ENCODE measurements at places on chromosomes 7 and 10.
A peak's percentile ranks its signal among the peaks of the same experiment; 100 is the strongest.

DNA sequence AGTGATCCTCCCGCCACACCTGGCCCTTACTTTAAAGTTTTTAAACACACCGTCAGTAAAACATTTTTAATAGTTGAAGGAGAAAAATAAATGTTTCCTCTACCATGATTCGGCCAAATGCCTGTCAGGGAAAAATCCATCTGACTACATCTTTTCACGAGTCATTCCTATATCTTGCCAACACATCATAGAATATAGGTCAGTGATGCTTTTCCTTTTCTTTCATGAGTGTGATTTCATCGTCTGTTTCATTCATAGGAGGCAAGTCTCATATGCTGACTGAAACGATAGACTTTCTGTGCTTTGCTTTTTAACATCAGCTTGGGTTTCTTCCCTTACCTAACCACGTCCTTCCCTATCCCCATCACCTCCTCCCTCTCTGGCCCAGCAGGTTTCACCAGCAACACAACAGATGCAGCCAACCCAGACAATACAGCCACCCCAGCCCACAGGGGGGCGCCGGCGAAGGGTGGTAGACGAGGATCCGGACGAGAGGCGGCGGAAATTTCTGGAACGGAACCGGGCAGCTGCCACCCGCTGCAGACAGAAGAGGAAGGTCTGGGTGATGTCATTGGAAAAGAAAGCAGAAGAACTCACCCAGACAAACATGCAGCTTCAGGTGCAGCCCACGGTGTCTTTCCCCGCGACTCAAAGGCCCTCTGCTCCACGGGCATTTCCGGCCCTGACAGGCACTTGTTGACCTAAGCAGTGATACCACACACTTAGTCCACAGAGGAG lies 149.2 kb downstream of the TRIL start:
- peak; percentile 35 for DNase-seq

DNA sequence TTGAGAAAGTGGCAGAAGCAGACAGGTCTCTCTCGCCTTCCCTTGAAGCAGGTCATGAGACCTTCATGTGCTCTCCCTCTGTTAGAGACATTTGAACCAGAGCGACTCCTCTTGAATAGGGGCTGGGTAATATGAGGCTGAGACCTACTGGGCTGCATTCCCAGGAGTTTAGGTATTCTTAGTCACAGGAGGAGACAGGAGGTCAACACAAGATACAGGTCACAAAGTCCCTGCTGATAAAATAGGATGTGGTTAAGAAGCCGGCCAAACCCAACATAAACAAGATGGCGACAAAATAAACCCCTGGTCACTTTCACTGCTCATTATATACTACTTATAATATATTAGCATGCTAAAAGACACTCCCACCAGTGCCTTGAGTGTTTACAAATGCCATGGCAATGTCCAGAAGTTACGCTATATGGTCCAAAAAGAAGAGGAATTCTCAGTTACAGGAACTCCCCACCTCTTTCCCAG lies 43.5 kb upstream of the MSRB2 start:
- DNase-seq, result no peak

- DNase-seq, result no peak
Observed at GRCh38 chr7:53358269-53358668, 322.8 kb downstream of the POM121L12 start.

GRCh38 chr10:91140995-91141549 lies 79.4 kb upstream of the PCGF5 start:
- no peak for DNase-seq

- no peak for DNase-seq
Observed at GRCh38 chr10:100664316-100665149, 80.8 kb upstream of the PAX2 start.

DNA sequence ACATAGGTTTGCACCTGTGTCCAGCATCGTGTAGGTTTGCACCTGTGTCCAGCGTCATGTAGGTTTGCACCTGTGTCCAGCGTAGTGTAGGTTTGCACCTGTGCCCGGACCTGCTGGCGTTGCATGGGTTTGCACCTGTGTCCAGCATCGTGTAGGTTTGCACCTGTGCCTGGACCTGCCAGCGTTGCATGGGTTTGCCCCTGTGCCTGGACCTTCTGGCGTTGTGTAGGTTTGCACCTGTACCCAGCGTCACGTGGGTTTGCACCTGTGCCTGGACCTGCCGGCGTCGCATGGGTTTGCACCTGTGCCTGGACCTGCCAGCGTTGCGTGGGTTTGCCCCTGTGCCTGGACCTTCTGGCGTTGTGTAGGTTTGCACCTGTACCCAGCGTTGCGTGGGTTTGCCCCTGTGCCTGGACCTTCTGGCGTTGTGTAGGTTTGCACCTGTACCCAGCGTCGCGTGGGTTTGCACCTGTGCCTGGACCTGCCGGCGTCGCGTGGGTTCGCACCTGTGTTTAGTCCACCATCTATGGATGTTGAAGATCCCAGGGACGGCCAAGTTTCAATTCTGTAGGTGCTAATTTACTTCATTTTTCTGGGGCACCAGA lies 158.0 kb downstream of the WDR37 start:
- no peak for DNase-seq

- no peak for DNase-seq
Observed at GRCh38 chr7:92674379-92674778, 84.2 kb upstream of the FAM133B start.

GRCh38 chr7:1665549-1666316 lies 4.3 kb upstream of the ELFN1 start:
- peak; percentile 57 for DNase-seq

DNA sequence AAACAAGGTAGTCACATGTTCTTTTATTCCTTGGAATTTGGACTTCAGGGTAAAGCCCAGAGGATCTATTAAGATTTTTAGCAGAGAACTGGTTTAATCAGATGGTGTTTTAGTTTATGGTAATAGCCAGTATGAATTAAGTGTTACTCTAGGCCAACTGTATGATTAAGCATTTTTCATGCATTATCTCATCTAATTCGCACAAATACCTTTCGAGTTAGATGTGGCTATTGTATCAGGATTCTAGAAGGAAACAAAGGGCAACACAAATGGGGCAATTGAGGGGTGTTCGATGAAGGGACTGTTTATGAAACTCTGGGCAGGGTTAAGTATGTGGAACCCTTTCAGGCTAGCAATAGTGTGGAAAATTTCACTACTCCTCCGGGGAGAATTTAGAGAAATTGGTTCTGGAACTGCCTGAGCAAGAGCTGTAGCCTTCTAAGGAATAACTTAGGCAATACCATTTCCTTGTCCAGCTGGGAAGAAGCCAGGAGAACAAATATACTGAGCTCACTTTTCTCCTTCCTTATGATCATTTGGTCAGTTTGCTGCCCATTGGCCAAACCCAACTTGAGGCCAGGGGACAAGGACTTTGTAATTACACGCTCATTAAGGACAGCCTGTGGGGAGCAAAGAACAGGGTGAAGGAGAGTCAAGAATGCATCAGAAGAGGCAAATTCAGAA lies 319.0 kb upstream of the FZD1 start:
- DNase-seq, result peak; percentile 37

GRCh38 chr7:12640299-12641096 lies 46.9 kb upstream of the ARL4A start:
- DNase-seq, result no peak

DNA sequence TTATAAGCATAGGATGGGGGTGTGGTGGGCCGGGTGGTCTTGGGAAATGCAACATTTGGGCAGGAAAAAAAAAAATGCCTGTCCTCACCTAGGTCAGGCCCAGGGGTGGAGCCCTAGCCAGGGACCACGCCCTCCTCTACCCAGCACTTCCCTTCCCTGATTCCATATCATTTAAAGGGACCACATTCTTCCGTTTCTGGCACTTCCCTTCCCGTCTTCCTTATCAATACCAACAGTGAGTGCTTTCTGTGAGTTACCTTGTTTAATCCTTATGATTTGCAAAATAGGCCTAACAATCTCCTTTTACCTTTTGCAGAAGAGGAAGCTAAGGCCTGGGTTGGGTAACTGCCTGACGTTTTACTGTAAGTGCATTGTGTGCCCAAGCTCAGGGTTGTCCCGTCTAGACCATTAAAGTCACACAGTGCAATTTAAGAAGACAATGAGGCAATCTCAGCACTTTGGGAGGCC lies 16.7 kb upstream of the C10orf95 start:
- no peak for DNase-seq

DNA sequence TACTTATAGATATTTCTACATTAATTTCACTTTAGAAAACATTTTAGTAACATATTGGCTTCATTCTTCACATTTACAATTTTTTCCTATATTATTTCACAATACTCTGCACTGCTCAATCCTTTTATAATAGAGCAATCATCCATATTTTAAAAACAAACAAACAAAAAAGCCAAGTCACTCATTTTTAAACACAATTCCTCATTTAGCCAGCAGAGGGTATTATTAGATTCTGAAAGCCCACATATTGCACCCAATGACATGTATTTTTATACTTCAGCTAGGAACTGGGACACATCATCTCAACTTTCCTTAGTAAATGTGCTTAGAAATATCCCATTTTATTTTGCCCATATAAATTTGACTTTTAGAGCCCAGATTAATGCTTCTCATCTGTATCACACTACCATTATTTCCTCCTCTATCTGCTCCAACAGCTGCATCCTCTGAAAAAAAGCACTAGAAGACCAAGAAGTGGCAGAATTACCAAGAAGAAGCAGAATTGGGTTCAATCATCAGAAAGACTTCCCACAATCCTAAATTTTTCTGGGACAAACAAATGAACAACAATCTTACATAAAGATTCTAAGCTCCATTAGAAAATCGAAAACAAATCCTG lies 29.5 kb downstream of the CTNNA3 start:
- peak; percentile 6 for DNase-seq

GRCh38 chr7:105728028-105728427 lies 146.7 kb upstream of the EFCAB10 start:
- DNase-seq, result no peak

GRCh38 chr7:153522261-153522660 lies 529.9 kb upstream of the DPP6 start:
- DNase-seq, result no peak

DNA sequence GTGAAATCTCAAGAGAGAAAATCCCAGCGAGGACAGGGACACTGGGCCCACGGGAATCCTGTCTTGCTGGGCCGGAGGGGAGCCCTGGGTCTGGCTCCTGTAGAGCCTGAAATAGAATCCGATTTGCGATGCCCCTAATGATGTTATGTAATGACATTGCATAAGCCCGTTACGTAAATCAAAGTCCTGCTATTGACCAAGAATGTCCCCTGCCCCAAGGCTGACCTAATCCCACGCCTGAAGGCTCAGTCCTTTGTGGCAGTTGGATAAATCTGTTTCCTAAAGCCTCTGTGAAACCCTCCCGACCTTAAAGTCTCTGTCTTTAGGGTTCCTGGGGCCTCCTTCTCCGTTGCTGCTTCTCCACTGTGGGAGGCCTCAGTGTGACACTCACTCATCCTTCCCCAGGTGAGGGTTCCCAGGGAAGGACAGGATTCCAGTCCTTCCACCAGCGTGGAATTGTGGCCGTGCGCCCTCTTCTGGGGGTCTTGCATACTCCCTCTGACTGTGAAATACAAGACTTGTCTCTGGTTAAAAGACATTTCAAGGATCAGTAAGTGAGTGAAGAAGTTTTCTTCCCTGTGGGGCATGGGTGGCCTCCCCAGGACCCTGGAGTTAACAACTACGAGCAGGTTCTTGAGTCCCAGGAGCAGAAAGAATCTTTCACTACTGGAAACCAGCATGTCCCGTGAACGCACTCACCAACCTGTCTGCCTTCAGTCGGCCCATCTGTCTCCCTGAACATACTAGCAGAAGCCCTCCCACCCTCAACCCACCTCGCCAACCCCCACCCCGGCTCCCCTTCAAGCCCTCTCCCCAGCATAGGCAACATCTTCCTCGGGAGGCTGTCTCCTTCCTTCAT lies 19.8 kb downstream of the ZNF467 start:
- peak; percentile 50 for DNase-seq

- no peak for DNase-seq
Observed at GRCh38 chr7:4073750-4074149, 608.3 kb upstream of the FOXK1 start.

DNA sequence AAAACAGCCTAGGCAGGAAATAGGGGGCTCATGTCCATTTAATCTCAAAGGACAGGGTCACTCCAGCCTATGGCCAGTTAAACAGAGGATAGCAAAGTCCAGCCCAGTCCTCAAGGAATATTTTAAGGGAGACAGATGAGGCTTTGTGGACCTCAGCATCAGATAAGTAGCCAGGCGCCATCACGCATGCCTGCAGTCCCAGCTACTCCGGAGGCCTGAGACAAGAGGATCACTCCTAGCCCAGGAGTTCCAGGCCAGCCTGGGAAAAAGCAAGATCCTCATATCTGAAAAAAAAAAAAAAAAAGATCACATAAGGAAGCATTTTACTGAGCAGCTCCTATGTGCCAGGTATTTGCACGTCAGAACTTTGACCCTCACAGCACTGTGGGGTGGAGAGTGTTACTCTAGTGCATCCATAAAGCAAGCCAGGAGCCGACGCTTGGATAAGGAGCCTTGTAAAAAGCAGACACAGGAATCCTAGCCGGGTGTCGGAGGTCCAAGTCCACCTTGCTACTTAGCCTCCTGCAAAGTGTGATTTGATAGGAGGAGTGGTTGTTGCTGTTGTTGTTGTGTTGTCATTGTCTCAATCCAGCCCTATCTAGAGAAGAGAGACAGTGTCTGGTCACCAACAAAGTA lies 61.8 kb upstream of the DOCK1 start:
- no peak for DNase-seq
